Activated T-cell treated with anti-CD3 and anti-CD28 coated beads, Interleukin-2, amount 50 U/mL, for 24 hours (primary cell): ENCODE measurements at places on chromosomes 11 and 22.
A peak's percentile ranks its signal among the peaks of the same experiment; 100 is the strongest.

DNA sequence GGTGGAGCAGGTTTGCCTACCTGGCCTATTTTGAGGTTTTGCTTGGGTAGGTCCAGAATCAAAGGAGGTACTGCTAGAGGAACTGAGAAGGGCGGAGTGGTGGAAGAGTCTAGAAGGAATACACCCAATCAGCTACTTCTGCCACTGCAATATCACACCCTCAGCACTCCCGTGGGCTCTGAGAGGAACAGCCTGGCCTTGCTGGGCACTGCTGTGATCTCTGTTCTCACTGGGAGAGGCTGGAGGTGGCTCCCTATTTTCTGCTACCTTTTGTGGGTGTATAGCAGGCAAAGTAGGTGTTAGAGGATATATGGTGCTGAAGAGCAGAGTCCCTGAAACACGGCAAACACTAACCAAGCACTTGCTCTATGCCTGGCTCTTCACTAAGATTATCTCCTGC is 25.0 kb upstream of the IGSF22 start:
- DNase-seq = no peak

- no peak for DNase-seq
Measured at GRCh38 chr11:8026982-8027381, 39.8 kb downstream of the EIF3F start.

DNA sequence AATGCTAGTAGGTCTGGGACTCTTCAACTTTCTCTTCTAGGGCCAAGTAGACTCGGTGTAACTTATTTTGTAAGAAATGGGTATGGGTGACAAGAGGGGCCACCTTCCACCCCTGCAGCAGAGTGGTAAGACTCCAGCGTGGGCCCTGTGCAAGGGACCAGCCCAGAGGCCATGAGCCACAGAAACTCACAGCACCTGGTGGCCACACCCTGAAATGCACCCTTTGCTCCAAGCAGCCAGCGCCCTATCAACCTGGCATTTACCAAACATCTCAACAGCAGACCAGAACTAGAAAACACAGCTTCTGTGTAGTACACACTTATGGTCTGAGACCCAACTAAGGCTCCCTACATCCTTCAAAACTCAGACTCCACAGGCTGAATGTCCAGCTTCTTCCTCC is 5.7 kb downstream of the CDCA5 start:
- DNase-seq = peak; percentile 77

DNA sequence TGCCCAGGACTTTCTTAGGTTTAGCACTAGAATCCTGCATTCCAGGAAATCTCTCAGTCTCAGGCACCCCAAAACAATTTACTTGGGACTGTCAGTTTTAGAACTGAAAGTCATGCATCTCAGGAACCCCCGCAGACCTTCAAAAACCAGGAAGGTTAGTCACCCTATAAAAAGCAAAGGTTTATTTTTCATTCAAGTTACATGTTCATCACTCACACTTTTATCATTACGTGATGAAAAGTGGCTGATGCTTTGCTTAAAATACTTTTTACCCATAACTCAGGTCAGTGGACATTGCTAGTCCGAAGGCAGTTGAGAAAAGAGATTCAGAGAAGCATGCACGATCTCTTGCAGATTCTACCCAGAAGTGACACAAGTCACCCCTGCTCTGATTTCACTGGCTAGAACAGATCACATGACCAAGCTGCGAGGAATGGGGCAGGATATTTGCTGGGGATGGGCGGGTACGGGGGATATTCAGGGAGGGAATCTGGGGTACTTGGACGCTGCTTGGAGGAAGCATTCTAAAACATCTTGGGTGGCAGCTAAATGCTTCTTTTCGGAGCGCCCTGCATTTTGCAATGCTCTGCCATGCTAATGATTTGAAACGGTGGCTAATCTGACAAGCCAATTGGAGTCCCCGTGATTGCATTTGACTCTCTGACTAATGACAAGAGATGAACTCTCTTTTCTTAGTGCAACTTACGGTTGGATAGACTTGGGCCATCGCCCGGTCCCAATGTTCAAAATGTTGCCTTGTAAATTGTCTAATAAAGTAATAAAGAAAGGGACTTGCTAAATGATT is 110.2 kb downstream of the MIAT start:
- DNase-seq = no peak

DNA sequence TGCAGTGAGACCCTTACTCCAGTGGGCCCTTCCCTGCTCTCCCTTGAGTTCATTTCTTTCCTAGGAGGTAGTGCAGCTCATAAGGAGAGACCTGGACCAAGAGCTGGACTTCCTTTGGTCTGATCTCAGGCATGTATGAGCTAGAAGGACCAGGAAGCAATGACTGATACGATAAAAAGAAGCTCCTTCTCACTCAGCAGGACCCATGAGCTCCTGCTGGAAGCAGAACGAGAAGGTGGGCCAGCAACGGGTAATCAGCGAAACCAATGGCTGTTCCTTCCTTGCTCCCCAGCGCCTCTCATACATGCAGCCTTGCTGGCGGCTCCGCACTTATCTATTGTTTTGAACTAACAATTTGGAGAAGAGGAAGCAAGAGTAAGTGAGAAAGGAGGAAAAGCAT is 56.8 kb downstream of the RPUSD4 start:
- DNase-seq = no peak
